ENCODE measurements at places on chromosomes 6 and 20.

DNA sequence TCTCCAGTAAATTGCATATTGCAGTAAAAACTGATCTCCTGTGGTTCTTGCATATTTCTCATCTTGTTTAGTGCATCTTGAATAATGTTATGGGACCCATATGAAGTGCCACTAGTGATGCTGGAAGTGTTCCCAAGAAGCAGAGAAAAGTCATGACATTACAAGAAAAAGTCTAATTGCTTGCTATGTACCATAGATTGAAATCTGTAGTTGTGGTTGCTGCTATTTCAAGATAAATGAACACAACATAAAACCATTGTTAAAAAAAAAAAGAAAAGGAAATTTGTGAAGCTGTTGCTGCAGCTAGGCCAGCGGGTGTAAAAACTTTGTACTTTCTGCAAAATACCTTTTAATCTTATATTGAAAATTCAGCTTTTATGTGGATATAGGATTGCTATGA is 304.5 kb downstream of the PHF3 start:
- DNase-seq, result no peak

DNA sequence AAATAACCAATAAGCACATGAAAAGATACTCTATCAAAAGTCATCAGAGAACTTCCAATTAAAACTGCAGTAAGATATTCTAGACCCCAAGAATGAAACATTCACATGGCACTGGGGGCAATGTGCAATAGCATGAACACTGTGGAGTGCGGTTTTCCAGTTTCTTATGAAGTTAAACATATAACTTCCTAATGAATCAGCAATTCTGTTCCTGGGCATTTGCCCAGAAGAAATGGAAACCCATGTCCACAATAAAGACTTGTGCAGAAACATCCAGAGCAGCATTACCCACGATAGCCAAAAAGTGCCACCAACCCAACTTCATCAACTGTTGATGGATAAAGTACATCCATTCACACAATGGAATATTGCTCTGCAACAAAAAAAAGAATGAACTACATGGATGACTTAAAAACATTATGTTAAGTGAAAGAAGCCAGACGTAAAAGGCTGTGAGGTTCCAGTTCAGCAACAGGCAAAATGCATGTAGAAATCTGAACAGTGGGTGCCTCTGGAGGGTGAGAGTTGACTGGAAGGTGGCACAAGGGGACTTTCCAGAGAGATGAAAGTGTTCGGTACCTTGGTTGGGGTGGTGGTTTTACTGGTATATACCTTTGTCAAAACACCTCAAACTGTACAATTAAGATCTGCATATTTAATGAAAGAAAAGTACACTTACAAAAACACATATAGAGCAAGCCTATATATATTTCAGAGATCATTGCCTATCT is 207.2 kb upstream of the ECI2 start:
- DNase-seq, result no peak

GRCh38 chr20:13772529-13772928 is 12.2 kb downstream of the ESF1 start:
- DNase-seq, result no peak

- DNase-seq, result no peak
These were observed 963.3 kb downstream of the KIF16B start for GRCh38 chr20:15609921-15610320.

- DNase-seq, result no peak
These were observed 2.5 kb downstream of the CCR6 start for GRCh38 chr6:167125410-167125809.

DNA sequence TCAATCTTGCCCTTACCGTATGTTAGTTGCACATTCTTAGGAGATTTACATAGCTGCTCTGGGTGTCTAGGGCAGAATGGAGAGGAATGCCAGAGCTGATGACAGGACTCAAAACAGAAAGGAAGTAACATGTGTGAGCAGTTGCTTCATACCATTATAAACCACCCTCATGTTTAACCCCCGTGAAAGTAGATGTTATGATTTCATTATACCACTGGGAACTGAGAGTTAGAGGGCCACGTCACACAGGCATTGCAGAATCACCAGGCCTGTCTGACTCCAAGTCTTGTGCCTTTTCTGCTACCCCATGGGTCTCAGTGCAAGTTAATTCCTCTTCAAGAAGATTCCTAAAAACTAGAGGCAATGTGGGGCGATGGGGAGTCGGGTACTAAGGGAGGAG is 23.5 kb upstream of the SIM1 start:
- DNase-seq, result no peak

DNA sequence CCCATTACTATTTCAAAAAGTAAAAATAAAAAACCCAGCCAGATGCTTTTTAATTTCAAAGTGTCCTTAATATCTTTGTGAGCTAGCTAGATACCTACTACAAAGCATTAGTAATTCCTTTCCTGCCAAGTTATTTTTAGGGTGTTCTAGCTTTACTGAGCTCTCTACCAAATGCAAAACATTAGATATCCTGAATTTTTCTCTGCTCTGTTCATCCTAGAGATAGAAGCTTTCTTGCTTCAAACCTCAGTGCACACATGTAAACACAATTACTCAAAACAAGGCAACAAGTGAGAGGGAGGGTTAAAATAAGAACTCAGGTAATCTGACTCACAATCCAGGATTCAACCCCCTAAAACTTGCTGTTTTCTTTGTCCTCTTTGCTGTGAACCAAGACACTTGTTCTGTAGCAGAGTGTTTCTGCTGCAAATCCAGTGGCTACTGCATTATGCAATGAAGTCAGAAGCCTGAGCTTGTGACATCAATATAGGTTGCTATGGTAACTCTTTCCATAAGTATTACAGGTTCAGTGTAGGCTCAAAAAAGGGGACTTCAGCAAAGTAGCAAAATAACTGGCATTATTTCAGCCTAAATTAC is 72.6 kb upstream of the STXBP5 start:
- DNase-seq, result no peak

Data from stimulated activated CD8-positive, alpha-beta memory T cell treated with anti-CD3 and anti-CD28 coated beads, Interleukin-12 subunit alpha, Interleukin-12 subunit beta, amount 100 ng/mL, for 1 hour (primary cell).